ENCODE measurements at places on chromosomes 7 and 10.

- no peak for DNase-seq
Observed at GRCh38 chr10:7817984-7818294, 366 bp upstream of the TAF3 start.

GRCh38 chr7:840001-840600 is 7.8 kb downstream of the SUN1 start:
- no peak for DNase-seq

DNA sequence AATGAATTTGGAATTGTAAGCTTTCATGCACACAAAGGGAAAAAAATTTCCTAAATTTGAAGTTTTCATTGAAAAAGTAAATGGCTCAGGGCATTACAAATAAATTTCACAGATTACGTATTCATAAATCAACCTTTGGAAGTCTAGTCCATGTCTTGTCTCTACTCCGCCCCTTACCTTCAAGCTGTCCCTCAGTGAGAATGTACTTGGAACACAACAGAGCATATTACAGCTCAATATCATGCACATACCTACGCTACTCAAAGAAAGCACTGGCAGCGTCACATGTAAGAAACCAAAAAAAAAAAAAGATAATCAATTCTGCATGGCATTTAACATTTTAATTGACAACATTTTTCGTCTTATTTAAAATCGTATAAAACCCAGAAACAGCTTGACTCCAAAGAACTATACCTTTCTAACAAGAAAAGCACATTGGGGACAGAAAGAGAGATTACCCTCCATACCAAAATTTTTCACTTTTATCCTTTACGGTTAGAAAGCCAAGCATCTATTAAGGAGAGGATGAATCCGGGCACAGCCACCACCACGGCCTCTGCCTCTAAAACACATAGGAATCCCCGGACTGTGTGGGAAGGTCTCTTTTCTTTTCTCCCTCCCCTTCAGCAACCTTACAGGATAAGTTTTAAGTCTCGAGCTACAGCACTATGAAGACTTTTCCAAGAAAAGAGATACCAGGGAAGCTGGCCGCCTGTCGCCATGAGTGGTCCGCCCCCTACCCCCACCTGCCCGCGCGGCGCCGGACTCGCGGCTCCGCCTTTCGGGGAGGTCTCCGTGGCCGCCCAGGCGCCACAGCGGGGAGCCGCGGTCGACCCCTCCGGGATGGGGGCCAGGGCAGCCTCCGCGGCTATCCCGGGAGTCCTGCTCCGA is 1.1 kb downstream of the JMJD1C start:
- no peak for DNase-seq

DNA sequence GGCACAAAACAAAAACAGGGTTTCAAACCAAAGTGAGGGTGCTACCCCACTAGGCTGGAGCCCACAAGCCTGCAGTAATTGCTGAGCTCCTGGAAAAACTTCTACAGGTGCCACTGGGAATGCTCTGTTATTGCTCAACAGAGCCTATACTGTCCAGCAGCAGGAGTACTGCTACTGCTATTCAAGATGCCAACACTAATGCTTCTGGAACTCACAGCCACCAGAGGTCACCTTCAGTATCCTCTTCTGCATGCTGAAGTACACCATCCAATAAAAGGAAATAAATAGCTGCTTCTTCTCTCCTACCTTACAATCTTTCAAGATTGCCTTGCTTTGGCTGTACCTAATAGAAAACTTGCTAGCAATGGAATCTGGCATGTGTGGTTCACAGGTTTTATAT is 222.0 kb downstream of the LRRN3 start:
- no peak for DNase-seq

DNA sequence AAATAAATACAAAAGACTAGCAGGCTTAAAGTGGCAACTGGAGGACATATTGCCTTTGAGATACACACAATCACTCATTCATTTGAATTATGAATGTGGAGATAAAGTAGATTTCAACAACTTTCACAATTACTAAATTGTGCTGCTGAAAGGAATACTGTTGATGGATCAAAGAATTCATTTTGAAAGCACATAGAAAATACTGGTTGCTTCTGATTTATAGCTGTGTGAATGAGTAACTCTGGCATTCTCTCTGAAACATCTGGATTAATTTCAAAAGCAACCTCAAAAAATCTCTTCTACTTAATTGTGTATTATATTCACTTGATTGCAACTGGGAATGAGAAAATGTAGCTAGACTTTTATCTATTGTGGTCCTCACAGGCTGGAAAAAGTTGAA is 397.6 kb downstream of the THSD7A start:
- no peak for DNase-seq

DNA sequence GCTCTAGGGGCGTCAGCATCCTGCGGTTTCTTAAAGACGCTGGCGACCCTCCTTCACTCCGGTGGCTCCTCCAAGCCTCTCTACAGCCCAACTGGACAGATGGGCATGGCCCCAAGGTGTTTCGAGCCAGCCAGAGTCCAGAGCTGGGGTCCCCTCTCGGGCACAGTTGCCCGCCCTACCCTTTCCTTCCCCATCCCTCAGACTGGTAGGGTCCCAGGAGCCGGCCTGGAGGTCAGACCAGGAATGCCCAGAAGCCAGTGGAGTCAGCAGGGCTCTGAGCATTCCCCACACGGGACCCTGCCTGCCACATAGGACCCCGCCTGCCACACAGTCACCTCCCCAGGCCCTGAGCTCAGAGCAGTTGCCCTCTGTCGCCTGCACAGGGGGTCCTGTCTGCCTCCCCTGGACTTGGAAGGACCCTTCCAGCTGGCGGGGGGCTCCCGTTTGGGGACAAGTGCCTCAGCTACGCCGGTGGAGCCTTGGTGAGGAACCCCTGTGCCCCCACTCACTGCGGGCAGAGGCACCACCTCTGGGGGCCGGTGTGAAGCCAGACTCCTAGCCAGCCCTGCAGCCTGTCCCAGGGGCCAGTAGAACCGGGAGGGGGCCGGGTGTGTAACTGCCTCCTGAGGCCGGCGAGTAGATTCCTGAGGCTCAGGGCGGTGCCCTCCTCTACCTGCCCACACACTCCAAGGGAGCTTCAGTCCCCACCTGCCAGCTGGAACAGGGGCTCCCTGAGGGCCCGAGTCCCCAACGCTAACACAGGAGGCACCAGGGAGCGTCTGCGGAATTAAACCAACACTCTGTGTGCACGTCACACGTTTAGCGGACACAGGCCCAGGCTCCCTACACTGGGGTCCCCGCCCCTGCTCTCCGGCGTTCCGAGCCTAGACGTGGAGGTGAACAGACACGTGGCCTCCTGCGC is 19.4 kb upstream of the PDGFA start:
- DNase-seq, result no peak

- no peak for DNase-seq
Observed at GRCh38 chr7:130420943-130421578, 19.8 kb downstream of the CEP41 start.

DNA sequence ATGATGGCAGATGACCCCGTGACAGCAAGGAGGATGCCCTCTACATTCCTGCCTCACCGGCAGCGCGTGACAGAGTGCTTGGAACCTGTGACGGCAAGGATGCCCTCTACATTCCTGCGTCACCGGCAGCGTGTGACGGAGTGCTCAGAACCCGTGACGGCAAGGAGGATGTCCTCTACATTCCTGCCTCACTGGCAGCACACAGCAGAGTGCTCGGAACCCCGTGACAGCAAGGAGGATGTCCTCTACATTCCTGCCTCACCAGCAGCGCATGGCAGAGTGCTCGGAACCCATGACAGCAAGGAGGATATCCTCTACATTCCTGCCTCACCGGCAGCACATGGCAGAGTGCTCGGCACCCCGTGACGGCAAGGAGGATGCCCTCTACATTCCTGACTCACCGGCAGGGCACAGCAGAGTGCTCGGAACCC is 231.0 kb downstream of the DIP2C start:
- DNase-seq, result no peak

DNA sequence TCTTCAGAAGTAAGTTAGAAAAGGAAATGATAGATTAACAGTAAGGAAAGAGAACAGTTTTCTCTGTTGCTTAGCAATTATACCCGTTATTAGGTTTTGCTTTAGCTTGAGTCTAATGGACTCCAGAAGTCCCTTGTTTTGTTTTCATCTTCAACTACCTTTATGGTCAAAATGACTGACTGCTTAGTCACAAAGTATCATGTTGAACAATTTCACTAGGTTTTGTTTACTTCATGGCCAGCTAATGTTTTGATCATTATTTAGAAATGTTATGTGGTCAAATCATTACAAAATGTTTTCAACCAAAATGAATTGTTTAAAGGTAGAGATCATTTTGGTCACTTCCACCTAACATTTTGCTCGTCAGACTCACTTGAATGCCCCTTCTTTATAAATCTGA is 1.9 kb downstream of the UBN2 start:
- no peak for DNase-seq

DNA sequence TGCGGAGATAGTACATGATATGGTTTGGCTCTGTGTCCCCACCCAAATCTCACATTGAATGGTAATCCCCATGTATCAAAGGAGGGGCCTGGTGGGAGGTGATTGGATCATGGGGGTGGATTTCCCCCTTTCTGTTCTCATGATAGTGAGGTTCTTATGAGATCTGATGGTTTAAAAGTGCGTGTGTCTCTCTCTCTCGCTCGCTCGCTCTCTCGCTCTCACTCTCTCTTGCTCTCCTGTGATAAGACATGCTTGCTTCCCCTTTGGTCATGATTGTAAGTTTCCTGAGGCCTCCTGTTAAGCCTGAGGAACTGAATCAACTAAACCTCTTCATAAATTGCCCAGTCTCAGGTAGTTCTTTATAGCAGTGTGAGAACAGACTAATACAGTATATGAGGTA is 171.9 kb downstream of the NSUN6 start:
- no peak for DNase-seq

DNA sequence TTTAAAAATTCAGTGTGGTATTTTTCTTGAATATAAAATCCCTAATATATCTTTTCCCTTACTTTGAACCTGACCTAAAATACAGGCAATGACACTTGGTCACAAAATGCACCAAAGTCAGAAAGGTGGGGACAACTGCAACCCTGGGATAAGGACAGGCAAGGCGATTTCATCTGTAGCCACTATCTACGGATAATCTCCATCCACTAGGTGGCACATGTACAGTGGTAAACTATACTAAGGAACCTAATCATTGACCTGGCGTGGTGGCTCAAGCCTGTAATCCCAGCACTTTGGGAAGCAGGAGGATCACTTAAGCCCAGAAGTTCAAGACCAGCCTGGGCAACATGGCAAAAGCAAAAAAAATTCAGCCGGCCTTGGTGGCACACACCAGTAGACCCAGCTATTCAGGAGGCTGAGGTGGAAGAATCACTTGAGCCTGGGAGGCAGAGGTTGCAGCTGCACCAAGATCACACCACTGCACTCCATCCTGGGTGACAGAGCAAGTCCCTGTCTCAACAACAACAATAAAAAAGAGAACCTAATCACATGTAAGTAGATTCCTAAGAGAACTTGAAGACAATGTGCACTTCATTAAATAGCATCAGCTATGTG is 98.9 kb downstream of the KMT2C start:
- DNase-seq, result peak; percentile 3

DNA sequence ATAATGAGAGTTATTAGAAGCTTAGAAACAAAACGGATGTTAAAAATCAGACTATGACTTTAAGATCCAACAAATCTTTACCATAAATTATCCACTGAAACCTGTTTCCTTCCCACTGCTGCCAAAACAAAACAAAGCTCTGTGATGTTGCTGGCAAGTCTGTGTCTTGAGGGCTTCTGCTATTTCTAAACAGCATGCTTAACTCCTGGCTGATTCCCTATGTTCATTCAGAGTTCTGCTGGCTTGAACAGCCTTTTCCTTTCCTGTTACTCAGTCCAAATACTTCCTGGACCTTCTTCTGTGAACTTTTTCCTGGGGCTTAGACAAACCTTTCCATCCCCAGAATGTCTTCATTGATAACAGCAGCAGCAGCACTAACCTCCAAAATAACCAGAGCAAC is 448.1 kb downstream of the SORCS1 start:
- no peak for DNase-seq

DNA sequence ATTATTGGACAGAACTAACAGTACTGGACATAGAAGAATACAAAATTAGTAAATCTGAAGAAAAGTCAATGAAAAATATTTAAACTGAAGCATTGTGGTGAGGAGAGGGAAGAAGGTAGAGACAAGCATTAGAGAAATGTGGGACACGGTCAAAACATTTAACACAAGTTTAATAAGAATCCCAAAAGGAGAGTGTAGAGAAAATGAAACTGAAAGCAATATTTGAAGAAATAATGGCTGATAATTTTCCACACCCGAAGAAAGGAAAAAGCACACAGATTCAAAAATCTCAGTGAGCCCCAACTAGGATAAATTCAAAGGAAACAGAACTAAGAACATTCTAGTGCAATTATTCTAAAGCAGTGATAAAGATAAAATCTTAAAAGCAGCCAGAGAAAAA is 126.4 kb upstream of the LRRTM3 start:
- no peak for DNase-seq

GRCh38 chr7:151306374-151306773 is 35.2 kb upstream of the NUB1 start:
- no peak for DNase-seq

DNA sequence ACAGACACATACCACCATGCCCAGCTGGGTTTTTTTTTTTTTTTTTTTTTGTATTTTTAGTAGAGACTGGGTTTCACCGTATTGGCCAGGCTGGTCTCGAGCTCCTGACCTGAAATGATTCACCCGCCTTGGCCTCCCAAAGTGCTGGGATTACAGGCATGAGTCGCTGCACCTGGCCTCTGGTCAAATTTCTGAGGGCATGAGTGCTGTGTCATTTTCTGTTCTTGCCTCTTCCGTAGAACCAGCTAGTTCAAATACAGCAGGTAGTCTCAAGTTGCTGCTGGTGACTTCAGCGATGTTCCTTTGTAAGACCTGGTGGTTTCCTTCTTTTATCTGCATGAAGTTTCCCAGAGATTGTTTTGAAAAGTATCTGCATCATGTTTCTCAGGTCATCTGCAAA is 134.8 kb upstream of the SHH start:
- DNase-seq, result no peak

- no peak for DNase-seq
Observed at GRCh38 chr7:130492523-130493274, 814 bp downstream of the MEST start.

GRCh38 chr7:151958036-151959010 is 2.1 kb downstream of the GALNTL5 start:
- DNase-seq, result no peak

GRCh38 chr10:70742537-70743429 is 42.4 kb downstream of the TBATA start:
- no peak for DNase-seq

DNA sequence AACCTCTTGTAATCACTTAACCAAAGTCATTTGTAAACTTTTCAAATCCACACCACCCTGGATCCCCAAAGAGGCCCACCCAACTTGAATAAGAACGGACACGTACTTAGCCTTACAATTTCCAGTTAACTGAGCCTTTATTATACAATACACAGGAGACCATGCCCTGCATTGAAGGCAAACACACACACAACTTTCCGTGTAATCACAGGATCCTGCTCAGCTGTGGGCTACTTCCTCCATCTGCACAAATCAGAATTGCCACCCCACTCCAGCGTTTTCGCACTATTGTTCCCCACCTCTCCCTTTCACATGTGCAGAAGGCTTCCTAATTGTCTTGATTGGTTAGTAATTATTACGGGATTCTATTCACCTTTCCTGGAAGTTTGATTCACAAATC is 12.1 kb upstream of the PODXL start:
- DNase-seq, result no peak

- peak; percentile 21 for DNase-seq
Observed at GRCh38 chr10:103493916-103494877, 692 bp downstream of the NEURL1 start.

GRCh38 chr10:22605168-22605567 is 109.2 kb downstream of the PIP4K2A start:
- DNase-seq, result no peak

All from CD4-positive, alpha-beta T cell treated with Interleukin-1 beta for 1 hour (primary cell).